ENCODE measurements at places on chromosomes 2 and 18.

DNA sequence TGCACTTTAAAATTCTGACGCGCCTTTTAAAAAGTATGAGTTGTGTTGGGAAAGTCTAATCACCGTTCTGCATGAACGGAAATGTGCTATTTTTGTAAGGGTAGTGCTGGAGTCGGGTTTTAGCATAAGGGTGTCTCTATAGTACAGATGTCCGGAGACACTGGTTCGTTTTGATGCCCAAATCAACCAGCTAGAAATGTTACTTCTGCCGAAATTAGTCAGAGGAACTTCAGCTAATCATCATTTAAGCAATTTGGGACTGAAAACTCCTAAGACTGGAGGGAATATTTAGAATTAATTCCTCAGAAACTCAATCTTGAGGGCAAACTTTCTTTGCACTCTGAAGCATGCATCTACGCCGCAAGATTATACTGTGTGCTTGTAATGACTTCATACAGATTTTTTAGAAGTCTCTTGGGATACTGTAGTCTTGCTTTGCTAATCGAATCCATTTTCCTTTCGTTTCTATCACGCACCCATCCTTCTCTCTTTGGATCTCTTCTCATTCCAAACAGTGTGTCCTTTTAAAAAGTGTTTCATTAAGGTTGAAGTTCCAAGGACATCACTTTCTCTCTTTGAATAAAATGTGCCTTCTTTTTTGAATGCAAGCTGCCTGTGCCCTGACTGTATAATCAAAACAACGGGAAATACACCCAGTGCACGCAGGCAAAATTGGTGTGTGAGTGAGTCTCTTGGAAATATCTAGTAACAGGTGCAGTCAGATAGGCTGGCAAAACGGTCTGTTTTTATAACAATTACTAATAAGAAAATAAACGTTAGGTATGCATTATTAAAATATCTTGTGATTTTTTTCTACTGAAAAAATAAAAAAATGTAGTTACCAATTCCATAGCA lies 270.9 kb upstream of the TCF4 start:
- DNase-seq = no peak

DNA sequence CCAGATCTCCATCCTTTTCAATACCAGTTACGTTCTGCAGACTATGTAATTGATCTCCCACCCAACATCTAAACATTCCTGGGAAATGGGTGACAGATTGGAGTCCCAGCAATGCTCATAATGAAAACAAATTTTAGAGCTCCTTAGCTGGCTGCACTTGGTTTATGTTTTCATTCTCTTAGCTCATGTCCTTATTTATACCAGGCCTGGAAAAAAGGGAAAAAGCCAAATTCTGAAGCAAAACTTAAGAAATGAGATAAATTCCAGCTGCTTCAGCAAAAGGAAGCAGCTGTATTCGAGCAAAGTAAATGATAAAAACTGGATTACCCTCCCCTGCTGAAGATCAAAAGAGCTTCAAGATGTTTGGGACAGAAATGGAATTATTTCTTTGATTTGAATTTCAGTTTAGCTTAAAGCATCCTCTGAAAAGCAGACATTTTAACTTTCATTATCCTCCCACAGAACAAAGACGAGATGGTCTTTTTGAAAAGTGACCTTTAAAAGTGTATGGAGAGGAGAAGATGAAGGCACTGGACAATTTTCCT lies 196.5 kb upstream of the THUMPD2 start:
- no peak for DNase-seq

- DNase-seq = no peak
These were observed 11.5 kb upstream of the IL1A start for GRCh38 chr2:112795774-112796173.

- no peak for DNase-seq
These were observed 126.4 kb upstream of the EPAS1 start for GRCh38 chr2:46170611-46171350.

DNA sequence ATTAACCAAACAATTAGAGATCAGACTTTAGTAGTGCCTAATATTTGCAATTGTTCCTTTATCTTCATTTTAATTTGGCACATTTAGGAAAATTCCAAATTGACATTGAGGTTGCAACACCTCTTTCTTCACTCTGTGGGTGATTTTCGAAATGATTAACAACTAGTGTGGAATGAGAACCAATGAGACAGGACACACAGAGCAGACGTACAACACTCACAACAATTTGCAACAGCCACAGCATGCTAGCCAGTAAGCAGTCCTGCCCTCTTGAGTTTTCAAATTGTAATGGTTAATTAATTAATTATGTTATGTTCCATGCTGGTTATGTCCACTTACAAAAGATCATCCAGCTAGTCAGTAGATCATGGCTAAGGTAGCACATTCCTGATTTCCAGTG lies 339.3 kb downstream of the LRP1B start:
- DNase-seq = no peak

DNA sequence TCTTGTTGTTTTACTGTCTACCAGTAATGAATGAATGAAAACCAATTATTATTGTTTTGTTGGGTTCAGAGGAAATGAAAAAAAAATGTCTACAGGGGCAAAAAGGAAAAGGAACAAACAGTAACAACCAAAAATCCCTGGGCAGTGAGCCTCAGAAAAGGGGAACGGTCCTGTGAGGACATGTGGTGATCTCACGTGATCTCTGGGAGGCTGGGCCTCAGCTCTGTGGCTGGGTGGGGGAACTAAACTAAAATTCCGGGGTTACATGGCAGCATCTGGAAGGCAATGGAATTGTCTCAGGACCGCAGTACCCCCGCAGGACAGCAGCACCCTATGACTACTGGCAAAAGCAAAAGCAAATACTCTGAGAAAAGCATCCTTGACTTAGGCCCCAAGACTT lies 80.1 kb downstream of the AFF3 start:
- no peak for DNase-seq
